ENCODE measurements at places on chromosomes 4 and X.

GRCh38 chr4:129675036-129675435, 579.1 kb downstream of the C4orf33 start:
- H3K27me3 ChIP-seq: no peaks in the 10 kb centered on the region
- H3K4me3 ChIP-seq: no peak overlapping the region
- no peaks in the 10 kb centered on the region for H3K4me1 ChIP-seq

DNA sequence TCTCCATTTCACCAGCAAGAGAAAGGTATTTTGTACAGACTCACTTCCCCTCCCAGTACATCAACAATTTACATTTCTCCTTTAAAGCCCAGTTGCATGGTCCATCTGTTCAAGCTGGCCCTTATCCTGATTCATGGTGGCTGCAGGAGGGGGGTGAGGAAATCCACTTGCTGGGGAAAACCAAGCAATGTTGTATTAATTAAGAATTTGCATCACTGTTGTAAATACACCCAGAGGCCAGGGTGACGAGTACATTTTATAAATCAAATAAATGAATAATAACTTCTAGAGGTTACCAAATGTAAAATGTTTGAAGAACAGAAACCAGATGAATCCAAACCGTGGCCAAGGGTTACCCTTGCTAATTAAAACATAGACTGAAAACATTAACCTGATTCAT, 395.9 kb upstream of the INTU start:
- H3K4me3 ChIP-seq: no peak overlapping the region
- H3K27me3 ChIP-seq: no peaks in the 10 kb centered on the region
- DNase-seq: no peak
- H3K27ac ChIP-seq: no peak overlapping the region
- H3K36me3 ChIP-seq: no peaks in the 10 kb centered on the region

DNA sequence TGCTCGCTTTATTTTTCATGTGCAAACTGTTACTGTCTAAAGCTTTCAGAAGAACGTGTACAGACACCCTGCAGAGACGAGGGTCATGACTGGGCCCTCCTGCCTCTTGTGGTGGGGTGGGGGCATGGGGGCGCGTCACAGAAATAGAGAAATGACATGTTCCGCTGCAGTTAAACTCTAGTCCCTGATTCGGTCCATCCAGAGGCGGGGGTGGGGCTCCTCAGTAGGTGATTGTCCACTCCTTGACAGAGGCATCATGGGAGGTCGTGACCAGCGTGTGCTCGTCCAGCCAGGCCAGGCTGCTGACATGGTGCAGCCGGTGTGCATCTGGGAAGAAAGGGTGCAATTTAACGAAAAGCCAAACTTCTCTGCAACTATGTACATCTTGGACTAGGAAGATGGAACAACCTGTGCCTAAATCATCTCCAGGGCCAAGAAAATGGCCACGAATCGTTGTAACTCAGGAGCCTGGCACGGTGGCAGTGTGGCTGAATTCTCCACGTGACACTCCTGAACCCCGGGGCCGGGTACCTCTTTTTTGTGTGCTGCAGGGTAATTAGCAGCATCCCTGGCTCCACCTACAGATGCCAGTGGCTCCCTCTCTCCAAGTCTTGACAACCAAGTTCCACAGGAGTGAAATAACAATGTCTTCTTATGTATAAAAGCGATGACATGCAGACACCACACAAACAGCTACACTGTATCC, 41.3 kb downstream of the WDR1 start:
- H3K4me3 ChIP-seq: no peak overlapping the region
- H3K27ac ChIP-seq: no peak overlapping the region
- DNase-seq: no peak
- no peaks in the 10 kb centered on the region for H3K27me3 ChIP-seq

DNA sequence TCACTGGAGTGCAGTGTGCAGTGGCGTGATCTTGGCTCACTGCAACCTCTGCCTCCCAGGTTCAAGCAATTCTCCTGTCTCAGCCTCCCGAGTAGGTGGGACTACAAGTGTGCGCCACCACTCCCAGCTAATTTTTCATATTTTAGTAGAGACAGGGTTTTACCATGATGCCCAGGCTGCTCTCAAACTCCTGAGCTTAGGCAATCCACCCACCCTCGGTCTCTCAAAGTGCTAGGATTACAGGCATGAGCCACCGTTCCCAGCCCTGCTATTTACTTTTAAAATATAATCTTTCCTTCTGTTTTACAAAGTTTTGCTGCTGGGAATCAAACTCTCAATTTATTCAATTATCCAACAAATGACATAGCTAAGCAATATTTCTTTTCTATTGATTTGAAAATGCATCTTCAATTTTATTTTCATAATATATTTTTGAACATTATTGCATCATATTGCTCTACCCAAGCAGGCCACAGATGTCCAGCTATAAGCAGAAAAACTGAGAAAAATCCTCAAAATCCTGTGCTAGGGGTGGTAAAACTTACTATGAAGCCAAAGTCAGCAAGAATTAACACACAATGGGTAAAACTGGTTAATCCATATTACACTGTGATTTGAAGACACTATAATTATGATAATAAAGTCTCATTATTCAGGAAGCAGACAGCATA, 5.2 kb downstream of the TIFA start:
- no peak overlapping the region for H3K4me3 ChIP-seq
- H3K27me3 ChIP-seq: no peaks in the 10 kb centered on the region
- no peaks in the 10 kb centered on the region for H3K36me3 ChIP-seq
- H3K27ac ChIP-seq: no peak overlapping the region
- DNase-seq: no peak

DNA sequence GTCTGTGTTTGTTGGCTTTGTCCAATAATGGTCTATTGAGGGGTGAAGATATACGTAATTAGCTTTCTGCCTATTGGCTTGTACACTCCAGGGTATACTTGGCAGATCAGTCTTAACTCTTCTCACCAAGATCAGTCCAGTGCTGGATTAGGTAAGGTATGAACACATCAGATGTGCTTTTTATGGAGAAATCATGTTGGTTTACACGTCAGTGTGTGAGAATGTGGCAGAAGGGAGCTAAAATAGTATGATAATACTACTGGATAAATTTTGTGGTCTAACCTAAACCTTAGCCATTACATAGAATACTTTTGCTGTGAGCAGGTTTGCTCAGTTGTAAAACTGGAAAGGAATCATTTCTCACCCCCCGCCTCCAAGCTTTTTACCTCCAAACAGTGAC, 4.2 kb downstream of the PDHA1 start:
- H3K27ac ChIP-seq: no peak overlapping the region
- H3K4me3 ChIP-seq: no peak overlapping the region
- H3K27me3 ChIP-seq: no peaks in the 10 kb centered on the region
- H3K4me1 ChIP-seq: peaks cover 21% of the 10 kb centered on the region

DNA sequence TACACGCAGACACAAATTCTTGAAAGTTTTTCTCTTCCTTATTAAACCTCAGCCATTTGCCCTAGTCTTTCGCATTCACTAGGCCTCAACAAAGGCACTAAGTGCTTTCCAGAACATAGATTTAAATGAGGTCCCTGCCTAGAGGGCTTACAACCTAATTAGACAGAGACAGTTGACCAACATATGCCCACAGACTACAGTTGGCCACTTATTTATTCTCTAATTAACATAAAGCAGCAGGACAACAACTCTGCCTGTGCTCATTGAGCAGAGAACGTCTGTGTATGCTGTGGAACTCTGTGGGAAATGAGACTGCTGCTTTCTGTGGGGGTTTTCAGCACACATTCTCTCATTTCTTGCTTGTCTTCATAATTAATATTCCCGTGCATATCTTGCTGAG, 303.0 kb upstream of the TACR3 start:
- H3K27me3 ChIP-seq: no peaks in the 10 kb centered on the region
- DNase-seq: no peak
- no peak overlapping the region for H3K4me3 ChIP-seq
- no peaks in the 10 kb centered on the region for H3K36me3 ChIP-seq
- no peaks in the 10 kb centered on the region for H3K4me1 ChIP-seq
- no peak overlapping the region for H3K27ac ChIP-seq

GRCh38 chrX:111652719-111653118, 28.3 kb upstream of the ALG13 start:
- no peak for DNase-seq
- H3K4me3 ChIP-seq: no peak overlapping the region
- H3K36me3 ChIP-seq: no peaks in the 10 kb centered on the region
- no peaks in the 10 kb centered on the region for H3K27me3 ChIP-seq
- H3K4me1 ChIP-seq: no peaks in the 10 kb centered on the region
- no peak overlapping the region for H3K27ac ChIP-seq

DNA sequence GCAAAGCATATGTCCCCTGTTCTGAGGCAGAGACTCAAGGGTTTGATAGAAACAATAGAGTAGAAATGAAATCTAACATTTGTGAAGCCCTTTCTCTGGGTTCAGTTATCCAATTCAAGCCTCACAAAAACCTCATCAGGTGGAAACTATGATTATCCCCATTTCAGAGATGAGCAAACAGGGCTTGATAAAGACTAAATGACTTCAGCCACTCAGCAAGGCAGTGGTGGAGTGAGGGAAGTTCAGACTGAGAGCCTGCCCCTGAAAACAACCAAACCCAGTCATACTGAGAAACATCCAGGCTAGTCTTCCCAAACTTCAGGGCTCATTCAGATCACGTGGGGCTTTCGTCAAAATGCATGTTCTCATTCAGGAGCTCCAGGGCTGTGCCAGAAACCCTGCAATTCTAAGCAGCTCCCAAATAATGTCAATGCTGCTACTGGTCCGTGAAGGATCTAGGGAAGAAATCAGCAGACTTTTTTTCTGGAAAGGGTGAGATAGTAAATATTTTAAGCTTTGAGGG, 109.6 kb upstream of the KIT start:
- no peaks in the 10 kb centered on the region for H3K36me3 ChIP-seq
- no peaks in the 10 kb centered on the region for H3K4me1 ChIP-seq
- H3K27ac ChIP-seq: no peak overlapping the region
- DNase-seq: no peak
- no peak overlapping the region for H3K4me3 ChIP-seq

DNA sequence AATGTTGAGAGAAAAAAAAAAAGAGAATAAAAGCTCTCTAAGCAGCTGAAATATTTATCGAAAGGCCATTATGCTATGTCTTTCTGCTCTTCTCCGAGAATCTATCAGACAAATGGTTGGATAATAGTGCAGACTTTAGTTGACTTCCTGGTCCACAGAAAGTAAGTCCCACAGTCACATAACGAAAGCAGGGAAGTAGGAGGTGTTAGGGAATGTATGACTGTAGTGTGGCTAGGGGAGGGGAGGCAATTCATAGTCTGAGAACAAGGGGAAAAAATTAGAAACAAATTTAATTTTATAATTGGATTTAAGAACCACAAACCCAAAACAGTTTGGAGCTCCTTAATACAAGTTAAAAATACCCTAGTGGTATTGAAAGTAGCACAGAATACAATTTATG, 79.7 kb upstream of the VEGFC start:
- no peaks in the 10 kb centered on the region for H3K4me1 ChIP-seq
- no peak overlapping the region for H3K4me3 ChIP-seq

DNA sequence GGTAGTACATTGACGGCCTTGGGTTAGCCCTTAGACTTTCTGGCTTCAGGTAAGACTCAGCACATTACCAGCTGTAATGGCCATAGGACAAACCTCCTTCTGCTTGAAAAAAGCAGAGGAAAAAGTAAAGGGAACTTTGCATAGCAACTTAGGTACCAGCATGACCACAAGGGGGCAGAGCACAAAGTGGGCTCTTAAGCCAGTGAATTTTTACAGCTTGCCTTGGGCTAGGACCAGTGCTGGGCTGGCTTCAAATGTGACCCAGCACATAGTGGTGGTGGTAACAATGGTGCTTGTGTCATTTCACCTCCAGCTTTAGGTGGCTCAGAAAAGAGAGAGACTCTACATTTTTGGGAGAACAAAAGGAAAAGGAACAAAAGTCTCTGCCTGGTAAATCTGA, 66.1 kb downstream of the KLHL4 start:
- H3K36me3 ChIP-seq: no peaks in the 10 kb centered on the region
- H3K27me3 ChIP-seq: no peaks in the 10 kb centered on the region
- H3K4me3 ChIP-seq: no peak overlapping the region
- no peak for DNase-seq
- H3K4me1 ChIP-seq: no peaks in the 10 kb centered on the region

DNA sequence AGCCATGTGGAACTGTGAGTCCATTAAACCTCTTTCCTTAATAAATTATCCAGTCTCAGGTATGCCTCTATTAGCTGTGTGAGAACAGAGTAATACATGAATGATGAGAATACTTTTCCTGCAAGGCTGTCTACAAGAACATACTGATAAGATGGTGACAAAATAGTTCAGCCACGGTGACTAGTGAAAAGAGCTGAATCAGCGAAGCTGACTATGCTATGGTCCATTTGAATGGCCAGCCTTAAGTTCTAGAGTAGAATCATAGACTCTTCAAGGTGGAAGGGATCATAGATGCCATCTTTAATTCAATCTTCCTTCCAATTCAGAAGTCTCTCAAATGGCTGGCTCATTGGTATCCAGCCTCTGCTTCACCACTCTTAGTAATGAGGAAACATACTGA, 163.3 kb downstream of the SPANXN1 start:
- H3K27me3 ChIP-seq: no peaks in the 10 kb centered on the region
- H3K36me3 ChIP-seq: no peaks in the 10 kb centered on the region
- no peak overlapping the region for H3K27ac ChIP-seq
- H3K4me1 ChIP-seq: no peaks in the 10 kb centered on the region

DNA sequence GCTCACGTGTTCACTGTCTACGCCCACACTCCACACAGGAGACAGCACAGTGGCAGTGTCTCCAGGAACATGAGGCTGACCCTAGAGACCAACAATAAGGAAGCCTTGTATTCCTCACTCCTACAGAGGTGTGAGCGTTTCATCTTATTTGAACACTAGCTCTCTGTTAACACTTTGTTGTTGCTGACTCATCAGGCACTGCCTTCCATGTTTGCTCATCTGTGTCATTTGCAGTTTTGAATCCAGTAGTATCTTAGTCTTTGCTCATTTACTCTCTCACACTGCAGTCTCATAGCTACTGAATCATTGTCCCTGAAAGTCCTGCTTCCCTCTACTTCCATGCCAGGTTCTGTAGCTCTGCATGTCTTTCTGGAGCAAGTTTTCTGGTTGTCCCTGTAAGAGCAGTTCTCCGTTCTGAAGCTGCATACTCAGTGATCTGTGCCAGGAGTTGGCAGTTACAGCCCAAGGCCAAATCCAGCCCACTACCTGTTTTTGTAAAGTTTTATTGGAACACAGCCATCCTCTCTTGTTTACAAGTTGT, 80.3 kb upstream of the DCLK2 start:
- no peak overlapping the region for H3K27ac ChIP-seq
- no peak for DNase-seq
- H3K36me3 ChIP-seq: no peaks in the 10 kb centered on the region
- no peak overlapping the region for H3K4me3 ChIP-seq
- no peaks in the 10 kb centered on the region for H3K27me3 ChIP-seq

DNA sequence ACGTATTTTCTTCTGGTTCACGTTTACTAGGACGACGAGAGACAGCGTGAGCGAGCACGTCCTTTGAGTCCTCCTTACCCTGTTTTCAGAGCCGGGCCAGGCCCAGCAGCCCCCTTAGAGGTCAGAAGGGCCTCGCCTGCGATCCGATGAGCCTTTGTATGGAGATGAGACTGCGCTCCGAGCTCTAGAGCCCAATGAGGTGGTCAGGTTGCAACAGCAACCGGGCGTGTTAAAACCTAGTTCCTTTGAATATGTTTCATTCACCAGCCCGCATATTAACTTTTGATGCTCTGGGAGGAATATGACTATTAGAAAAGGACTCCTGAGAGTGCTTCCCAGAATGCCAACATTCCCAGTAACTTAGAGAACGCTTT, 55.6 kb upstream of the TADA2B start:
- H3K27ac ChIP-seq: peak overlapping the region; percentile 88
- H3K4me3 ChIP-seq: peak overlapping the region; percentile 96
- no peaks in the 10 kb centered on the region for H3K27me3 ChIP-seq
- DNase-seq: no peak

Measured in tibial nerve (tissue), 4 donors.